ENCODE measurements at places on chromosomes 7 and 10. TPM values are rescaled to one million over a fixed set of nuclear protein-coding genes. Genes with fewer than 3 reads are reported as not detected.

ALOX5 gene
- 4.0 TPM for total RNA-seq

RBM28 gene
- total RNA-seq = 52.3 TPM

EPHB6 gene
- total RNA-seq = 10.9 TPM

GRCh38 chr7:5677538-5678294, 103.7 kb downstream of the RNF216 start:
- DNase-seq = peak; percentile 48

Data from activated T-cell treated with anti-CD3 and anti-CD28 coated beads, Interleukin-2, amount 50 U/mL, for 72 hours (primary cell).